Stimulated activated naive CD4-positive, alpha-beta T cell (primary cell): ENCODE measurements at places on chromosomes 5 and 9.
A peak's percentile ranks its signal among the peaks of the same experiment; 100 is the strongest.

DNA sequence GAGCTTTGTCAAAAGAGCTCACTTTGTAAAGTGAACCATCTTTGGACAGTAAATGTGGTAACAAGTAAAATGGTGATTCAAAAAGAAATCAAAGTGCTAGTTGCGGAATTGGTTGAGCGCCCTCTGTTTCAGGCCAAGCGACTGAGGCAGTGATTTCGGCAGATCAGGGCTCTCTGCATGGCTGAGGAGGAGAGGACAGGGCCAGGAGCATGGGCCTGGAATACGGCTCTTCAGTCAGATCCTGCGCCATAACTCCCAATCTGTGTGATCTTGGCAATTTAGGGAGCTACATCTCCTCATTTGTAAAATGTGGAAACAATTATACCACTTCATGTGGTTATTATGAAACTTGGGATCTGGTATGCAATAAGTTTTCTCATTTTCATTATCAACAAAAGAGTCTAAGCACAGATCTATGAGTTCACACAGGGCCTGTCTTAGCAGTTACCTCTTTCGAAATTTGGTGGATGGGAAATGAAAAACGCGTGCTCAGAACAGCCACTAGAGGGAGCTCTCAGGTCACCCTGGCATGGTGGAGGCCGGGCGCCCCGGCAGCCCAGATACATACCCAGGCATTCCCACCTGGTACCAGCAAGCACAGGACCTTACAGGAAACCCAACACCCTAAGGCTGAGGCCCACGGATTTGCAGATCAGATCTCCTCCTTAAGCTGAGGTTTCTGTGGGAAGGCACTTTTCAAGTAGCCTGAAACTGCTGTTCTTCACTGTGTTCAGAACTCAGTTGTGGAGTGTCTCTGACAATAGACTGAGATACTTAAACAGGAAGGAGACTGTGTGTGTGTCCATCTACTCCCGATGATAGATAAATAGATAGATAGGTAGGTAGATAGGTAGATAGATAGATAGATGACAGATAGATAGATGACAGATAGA, 303.7 kb downstream of the RAB3C start:
- peak; percentile 26 for DNase-seq

DNA sequence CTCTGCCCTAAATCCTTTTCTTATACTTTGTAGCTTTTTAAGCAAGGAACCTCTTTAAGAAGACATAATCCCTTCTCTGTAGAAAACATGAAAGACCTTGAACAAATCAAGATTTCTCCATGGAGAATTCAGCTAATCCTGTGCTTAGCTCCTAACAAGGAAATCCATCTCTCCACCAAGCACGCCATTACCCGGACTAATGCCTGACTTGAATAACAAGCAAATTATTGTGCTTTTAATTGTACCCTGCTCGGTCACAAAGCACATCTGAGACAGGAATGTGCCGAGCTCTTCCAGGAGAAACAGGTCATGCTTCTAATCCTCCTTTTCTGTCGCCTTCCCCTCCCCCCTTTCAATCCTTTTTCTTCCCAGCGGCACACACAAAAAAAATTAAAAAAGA, 141.3 kb downstream of the PSAT1 start:
- DNase-seq, result no peak

- DNase-seq, result no peak
Measured at GRCh38 chr5:36442352-36442751, 140.7 kb upstream of the RANBP3L start.

DNA sequence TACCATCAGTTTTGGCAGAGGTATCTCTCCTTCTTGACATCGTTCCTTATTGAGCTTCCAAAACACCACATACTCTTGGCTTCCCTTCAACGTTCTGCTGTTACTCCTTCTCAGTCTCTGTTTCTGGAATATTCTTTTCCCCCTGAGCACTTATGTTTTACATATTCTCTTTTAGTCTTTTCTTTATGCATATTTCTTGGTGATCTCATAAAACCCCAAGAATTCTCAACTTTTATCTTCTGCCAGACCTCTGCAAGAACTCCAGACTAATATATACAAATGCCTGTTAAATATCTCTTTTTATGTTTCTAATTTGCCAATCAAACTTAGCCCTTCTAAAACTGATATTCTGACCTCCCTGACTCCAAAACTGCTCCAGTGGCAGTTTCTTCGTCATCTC, 453.4 kb upstream of the CTNND2 start:
- no peak for DNase-seq

- no peak for DNase-seq
Measured at GRCh38 chr9:627336-627970, 214.0 kb upstream of the DMRT1 start.

DNA sequence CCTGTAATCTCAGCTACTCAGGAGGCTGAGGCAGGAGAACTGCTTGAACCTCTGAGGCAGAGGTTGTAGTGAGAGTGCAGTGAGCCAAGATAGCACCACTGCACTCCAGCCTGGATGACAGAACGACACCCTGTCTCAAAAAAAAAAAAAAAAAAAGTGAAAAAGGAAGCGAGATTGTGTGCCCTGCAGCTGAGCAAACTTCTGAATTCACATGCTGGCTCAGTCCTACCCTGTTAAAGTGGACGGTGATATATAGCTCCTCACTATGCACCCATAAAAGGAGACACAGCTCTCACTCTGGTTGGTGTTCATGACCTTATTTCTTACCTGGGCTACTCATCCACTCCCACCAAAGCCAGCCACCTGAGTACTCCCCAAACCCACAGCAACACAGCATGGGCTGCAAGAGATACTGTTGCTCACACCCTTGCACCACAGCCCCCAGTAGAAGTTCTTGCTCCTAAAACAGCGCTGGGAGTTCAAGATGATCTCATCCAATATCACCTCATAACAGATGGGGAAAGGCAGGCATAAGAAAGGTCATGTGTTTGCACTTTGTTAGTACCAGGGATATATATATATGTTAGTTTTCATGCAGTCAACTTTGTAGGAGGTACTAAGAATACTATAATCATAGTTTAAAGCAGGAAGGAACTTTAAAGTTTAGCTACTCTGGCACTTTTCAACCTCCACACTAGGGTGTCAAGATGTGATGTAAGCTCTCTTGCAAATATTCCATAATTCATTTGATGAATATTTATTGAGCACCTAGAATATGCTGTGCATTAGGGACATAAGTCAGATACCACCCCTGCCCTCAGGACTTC, 4.0 kb downstream of the TTLL11 start:
- DNase-seq, result no peak

DNA sequence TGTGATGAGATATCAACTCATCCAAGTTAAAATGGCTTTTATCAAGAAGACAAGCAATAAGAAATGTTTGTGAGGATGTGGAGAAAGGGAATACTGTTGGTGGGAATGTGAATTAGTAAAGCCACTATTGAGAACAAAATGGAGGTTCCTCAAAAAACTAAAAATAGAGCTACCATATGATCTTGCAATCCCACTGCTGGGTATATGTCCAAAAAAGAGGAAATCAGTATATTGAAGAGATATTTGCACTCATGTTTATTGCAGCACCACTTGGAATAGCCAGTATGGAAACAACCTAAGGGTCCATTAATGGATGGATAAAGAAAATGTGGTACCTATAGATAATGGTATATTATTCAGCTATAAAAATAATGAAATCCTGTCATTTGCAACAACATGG, 25.1 kb downstream of the PPIP5K2 start:
- DNase-seq, result no peak

DNA sequence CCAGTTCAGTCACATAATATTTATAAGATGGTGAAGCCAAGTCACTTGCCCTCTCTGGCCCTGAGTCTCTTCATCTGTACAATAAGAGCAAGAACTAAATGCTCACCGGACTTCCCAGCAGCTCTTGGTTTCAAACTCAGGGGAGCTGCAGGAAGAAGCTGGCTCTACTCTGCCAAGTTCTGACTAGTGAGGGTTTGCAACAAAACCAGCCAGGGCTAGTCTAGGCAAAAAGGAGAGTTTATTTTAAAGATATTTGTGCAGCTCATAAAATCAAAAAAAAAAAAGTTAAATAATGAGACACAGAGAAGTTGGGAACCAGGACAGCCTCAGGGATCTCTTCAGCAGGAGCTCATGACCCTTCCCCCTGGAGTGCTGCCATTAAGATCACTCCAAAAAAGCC, 107.3 kb downstream of the DOCK2 start:
- no peak for DNase-seq

DNA sequence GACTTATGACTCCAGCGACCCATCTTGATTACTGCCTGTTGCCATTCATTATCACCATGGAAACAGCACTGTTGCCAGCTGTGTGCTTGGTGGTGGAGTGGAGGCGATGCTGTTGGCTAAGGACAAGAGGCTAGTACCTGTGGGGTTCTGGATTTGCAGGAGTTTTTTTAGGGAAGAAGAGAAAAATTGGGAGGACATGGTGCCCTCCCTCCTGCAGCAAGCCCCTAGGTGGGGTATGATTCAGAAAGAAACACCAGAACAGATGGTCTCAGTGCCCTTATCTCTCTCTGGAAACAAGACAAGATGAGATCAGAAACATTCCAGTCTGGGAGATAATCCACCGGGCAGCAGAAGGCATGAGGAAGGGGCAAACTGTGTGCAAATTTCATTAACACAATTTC, 87.8 kb upstream of the TLR4 start:
- no peak for DNase-seq

- no peak for DNase-seq
Measured at GRCh38 chr9:129037767-129038098, 1.3 kb downstream of the MIGA2 start.

DNA sequence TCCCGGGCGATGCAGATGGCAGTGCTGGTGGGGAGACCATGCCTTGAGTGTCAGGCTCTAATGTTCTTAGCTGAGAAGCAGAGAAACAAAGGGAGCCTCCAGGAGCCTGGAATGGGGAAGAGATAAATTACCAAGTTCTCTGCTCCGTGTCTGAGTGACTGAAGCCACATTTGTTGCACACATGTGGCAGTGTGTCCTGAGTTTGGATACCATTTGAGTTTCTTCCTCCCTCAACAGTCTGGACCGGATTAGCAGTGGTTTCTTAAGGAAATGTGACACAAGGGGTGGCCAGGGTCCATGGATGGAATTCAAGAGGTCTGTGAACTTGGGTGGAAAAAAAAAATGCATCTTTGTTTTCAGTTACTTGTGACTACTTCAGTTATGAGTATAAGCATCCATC, 50.7 kb upstream of the GARNL3 start:
- DNase-seq, result no peak

GRCh38 chr5:173926359-173926758, 38.2 kb downstream of the CPEB4 start:
- DNase-seq, result no peak

GRCh38 chr9:20290257-20290656, 332.0 kb downstream of the MLLT3 start:
- no peak for DNase-seq

- no peak for DNase-seq
Measured at GRCh38 chr5:43290726-43291125, 22.5 kb downstream of the HMGCS1 start.

DNA sequence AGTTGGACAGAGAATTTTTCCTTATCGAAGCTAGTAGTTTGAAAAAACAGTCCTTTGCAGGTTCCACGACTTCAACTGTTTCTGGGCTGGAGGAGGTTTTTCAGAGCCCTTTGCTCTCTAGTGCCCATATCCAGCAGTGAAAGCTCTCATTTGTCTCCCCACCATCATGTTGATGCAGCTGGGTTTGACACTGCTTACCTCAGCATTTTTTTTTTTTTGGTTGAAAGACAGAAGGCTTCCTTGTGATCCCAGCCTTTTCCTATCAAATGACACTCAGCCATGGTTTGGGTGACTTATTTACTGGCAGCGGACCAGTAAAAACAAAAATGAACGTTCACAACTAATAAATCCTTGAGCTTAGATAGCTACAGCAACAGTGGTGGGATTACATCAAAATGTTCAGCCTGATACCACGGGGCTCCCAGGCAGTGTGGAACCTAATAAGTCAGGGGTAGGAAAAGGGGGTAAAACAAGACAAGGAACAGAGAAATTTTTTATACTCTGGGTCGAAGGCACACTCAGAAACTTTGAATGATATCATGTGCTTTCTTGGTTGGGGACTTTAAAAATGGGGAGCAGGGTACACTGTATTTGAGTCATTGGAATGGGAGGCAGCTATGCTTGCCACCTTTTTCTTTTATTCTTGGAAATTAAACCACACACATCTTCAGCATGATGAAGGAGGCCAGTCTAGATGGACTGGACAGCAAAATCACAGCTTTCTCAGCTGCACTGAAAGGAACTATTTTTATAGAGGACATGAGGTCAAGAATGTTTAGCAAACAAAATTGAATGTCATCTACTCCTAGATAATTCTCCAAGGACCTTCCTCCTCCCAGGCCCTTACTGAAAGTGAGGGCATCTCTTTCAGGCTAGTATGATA, 308.9 kb upstream of the MPDZ start:
- DNase-seq, result no peak

DNA sequence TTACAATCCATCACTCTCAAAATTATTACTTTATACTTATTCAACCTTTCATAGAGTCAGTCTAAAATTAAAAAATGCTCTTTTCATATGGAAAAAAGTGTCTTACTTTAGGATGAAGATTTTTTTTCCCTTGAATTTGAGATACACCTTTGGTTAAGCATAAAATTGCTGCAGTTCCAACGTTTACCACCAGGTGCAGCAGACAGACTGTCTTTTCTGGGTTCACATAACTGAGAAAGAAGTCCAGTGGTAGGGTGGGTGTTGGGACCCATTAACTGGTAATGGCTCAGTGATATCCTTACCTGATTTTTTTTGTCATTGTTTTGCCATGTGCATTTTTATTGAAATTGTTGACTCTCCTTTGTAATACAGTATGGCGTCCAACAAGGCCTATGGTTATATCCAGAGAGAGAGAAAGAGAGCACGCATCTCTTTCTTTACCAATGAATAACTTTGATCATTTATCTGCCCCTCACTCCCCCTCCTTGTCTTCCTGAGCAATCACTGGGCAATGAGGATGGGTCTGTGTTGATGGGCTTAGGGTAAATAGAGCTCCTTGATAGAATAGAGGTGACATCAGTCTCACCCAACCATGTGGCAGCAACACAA, 98.4 kb downstream of the FBXL7 start:
- DNase-seq, result no peak

- DNase-seq, result no peak
Measured at GRCh38 chr5:61504143-61504770, 172.2 kb downstream of the ZSWIM6 start.

DNA sequence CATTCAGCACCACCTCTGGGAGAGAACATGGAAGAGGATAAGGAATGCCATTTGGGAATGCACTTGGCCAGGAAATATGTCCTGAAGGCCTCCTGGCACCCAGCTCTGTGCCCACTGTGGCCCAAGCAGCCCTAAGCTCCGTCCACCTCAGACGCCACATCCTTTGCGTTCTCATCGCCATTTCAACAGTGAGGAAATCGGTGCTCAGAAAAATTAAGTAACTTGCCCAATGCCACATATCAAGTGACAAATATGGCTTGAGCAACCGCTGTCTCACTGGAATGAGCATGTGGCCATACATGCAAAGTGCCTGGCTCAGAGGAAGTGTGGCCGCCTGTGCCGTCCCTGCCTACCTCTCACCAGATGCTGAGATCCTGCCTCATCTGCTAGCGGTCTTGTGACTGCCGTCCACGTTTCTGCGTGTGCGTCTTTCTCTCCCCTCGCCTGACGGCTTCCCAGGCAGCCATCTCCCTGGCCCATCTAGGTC, 984 bp upstream of the DOK3 start:
- DNase-seq, result no peak

- DNase-seq, result no peak
Measured at GRCh38 chr5:157516006-157516405, 56.0 kb downstream of the NIPAL4 start.

GRCh38 chr9:128106940-128107467, 20.5 kb downstream of the PTGES2 start:
- DNase-seq, result no peak
